ELF-1 (cell line): ENCODE measurements at places on chromosomes 7 and 10.
A peak's percentile ranks its signal among the peaks of the same experiment; 100 is the strongest.

DNA sequence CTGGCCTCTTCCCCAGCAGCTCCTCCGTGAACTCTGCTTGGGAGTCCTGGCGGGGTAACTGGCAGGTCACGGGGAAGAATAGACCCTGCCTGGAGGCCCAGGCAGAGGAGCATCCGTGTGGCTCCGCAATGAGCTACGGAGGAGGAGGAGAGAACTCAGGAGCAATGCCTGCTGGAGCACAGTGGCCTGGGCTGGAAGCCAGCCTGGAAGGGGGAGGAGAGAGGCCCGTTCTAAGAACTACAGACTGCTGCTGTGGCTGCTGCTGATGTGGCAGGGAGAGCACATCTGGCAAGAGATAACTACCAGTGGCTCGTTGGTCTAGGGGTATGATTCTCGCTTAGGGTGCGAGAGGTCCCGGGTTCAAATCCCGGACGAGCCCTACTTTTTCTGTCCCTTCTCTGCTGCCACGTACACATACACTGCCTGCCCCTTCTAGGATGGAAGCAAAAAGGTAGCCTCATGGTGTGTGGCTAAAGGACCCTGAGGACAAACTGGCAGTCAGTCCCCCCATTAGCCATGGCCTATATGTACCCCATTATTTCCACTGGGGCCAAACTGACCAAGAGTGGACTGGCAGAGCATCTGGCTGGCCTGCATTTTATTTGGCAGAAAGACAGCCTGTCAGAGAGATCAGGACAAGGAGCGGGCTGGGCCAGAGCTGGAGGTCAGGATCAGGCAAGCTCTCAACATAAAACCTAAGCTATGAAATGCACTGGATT is 7.7 kb upstream of the OPN1SW start:
- DNase-seq = peak; percentile 95

- DNase-seq = no peak
These were observed 54.7 kb upstream of the DKK1 start for GRCh38 chr10:52259426-52259812.

DNA sequence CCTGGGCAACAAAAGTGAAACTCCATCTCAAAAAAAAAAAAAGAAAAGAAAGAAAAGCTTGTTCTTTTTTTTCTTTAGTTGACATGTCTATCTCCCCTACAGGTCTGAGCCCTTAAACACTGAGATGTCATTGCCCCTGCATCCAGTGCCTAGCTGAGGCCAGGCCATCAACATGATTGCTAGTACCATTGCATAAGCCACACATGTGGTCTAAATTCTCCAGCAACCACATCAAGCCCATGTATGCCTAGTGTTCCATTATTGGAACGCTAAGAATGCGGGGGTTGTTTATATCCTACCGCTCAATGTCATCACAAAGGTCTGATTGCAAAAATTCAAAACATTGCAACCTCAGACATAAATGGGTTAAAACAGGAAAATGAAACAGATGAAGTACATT is 62.7 kb downstream of the NPTX2 start:
- DNase-seq = no peak

- DNase-seq = peak; percentile 70
These were observed 4.1 kb upstream of the CALML5 start for GRCh38 chr10:5503477-5503835.

- DNase-seq = peak; percentile 50
These were observed 216.9 kb downstream of the DYNC1I1 start for GRCh38 chr7:95989301-95989700.

GRCh38 chr7:150969475-150969874 is 8.6 kb downstream of the KCNH2 start:
- no peak for DNase-seq

DNA sequence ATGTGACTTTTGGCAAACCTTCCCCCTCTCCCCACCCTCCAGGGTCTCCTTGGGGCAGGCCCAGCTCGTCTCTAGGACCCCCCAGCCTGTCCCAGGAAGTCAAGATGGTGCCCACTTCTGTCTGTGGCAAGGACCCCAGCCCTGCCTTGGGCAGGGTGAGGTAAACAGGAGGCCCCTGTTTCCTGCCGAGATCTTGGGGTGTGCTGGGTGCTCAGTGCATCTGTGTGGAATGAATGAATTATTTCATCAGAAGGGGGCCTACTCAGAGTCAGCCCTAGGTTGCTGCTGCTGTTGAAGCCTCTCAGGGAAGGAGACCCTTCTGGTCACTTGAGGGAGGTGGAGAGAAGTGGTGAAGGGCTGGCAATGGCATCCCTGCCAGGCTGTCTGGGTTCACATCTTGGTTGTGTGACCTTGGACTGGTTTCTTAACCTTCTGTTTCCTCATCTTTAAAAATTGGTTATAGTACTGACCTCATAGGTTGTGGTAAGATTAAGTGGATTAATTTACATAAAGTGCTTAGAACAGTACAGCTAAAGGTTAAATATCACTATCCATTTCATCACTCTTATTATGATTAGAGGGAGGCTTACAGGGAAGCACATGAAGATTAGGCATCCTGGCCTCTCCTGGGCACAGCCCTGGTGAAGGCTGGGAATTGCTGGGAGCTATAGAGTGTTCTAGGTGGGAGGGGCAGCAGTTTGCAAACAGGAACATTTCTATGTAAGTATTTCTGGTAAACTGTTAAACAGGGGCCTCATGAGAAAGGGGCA is 67.7 kb downstream of the ZMIZ1 start:
- DNase-seq = no peak

GRCh38 chr10:17394854-17395253 is 59.5 kb downstream of the ST8SIA6 start:
- DNase-seq = no peak

- DNase-seq = no peak
These were observed 74.2 kb upstream of the LRRC4 start for GRCh38 chr7:128105228-128106022.
